ENCODE measurements at places on chromosomes 7 and 10.
A peak's percentile ranks its signal among the peaks of the same experiment; 100 is the strongest.

- DNase-seq: no peak
These were observed 28.7 kb downstream of the ICA1 start for GRCh38 chr7:8232999-8233847.

- DNase-seq: no peak
These were observed 1297.2 kb upstream of the LRRTM3 start for GRCh38 chr10:65628493-65629139.

- DNase-seq: no peak
These were observed 348.8 kb downstream of the GALNT17 start for GRCh38 chr7:71480791-71481190.

DNA sequence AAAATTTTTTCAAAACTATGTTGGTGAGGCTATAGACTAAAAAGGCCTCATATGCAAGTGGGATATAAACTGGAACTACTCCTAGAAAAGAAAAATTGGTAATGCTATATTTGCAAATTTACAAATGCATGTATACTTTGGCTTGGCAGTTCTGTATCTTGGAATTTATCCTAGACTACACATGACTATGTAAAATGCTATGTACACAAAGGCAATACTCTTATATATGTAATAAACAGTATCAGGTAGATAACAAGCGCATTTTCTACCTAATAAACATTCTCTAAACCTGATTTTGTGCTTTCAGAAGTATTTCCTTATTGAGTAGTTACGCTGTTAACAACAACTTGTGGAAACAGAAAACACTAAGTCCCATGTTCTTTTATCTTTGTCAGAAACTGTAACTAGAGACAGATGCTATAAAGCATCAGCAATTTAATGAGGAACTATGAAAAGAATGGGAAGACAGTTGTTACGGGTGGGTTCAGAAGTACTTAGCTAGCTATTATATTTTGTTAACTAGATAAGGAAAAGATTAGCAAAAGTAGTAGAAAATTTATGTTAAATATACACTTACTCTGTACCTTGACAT, 107.8 kb downstream of the ARHGAP12 start:
- no peak for DNase-seq

- DNase-seq: no peak
These were observed 46.3 kb downstream of the CNNM1 start for GRCh38 chr10:99375426-99375825.

GRCh38 chr7:2474813-2475677, 1.2 kb downstream of the GRIFIN start:
- no peak for DNase-seq

GRCh38 chr7:123485187-123485586, 49.2 kb downstream of the IQUB start:
- no peak for DNase-seq

DNA sequence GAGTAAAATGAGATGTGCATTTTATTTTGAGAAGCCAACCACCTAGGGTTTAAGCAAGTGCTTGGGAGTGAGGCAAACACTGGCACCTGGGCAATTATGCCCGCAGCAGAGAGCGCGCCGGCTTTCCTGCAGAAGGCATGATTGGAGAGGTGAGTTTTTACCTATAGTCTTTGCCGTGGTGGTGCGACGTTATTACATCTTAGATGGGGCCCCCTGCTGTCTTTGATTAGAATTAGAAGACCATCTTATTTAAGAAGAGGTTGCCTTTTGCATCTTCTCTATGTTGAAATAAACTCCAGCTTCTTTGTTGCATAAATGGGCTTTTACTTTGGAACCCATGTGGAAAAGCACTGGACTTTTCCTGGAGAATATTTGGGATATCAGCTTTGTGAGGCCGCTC, 409.5 kb downstream of the GLRX3 start:
- no peak for DNase-seq

- no peak for DNase-seq
These were observed 247.8 kb upstream of the IGFBP3 start for GRCh38 chr7:46168671-46169383.

- DNase-seq: peak; percentile 12
These were observed 3.4 kb upstream of the SEM1 start for GRCh38 chr7:96713037-96713436.

DNA sequence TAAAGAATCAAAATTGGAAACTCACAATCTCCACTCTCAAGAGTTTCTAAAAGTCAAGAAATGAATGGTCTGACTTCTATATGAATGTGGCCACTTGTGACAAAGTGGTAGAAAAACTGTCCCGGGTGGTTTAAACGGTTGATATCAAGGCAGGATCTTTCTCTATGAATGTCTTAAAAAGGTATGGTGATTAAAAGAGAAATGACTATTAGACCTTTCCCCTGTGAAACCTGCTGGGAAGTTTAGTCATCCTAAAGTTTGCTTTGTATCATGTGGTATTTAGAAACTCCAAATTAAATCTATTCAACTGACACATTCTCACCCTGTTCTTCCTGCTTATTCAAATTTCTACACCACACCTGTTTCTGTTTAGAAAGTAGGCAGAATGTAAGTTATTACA, 492.5 kb downstream of the XPNPEP1 start:
- no peak for DNase-seq

GRCh38 chr10:112724404-112724991, 225.5 kb upstream of the TCF7L2 start:
- no peak for DNase-seq

Data from NCI-H1417 (cell line).